ENCODE measurements at places on chromosomes 1 and 21.

DNA sequence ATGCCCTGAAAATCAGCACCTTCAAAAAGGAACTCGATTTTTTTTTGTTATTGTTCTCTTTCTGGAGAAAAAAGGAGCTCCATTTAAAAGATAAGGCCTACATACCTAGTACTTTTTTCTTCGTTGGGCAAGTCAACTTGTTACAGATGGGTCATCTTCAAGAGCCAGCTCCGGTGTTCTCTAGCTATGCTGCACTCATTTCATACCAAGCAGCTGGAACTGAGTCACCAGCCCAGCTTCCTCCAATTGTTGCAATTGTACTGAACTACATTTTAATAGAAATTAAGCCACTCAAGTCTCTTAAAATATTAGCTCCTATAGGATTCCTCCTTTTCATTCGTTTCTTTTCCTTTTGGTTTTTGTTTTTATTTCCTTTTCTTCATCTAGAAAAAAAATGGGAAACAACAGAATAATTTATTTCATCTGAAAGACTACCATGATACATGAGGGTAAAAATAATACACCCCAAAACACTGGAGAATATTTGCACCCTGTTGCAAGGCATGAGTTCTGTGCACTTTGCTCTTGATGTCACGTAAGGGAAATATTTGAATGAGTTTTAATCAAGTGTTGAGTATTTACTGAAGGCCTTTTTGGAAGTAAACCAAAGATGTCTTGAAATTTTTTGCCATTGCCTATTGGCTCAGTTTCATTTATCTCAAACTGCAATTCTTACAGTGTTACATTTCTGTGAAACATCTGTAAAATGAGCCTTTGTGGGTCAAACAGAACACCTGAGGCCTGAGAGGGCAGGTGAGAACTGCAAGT lies 60.5 kb downstream of the CLIC4 start:
- DNase-seq = peak; percentile 60

- no peak for DNase-seq
These were observed 39.4 kb downstream of the GRIK3 start for GRCh38 chr1:36994868-36995267.

DNA sequence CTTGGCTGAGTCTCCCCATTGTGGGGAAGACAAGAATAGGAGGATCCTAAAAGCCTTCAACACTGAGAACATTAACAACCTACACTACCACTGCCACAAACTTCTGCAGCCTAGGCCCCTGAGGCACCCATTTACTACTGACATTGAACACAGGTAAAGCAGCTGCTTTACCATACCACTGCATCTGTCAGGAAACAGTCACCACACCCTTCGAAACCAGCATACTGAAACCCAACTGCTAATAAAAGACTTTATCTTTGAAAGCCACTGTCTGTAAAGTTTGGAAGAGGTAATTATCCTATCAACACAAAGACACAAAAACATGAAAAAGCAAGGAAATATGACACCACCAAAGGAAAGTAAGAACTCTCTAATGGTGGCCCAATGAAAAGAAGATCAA lies 7.4 kb downstream of the IFNAR1 start:
- no peak for DNase-seq

- no peak for DNase-seq
These were observed 122.5 kb upstream of the CACYBP start for GRCh38 chr1:174877208-174877673.

GRCh38 chr1:82225421-82226185 lies 424.9 kb downstream of the ADGRL2 start:
- peak; percentile 51 for DNase-seq
